ENCODE measurements at places on chromosomes 7 and 10.
A peak's percentile ranks its signal among the peaks of the same experiment; 100 is the strongest.

GRCh38 chr10:75959912-75960311 is 528.5 kb downstream of the LRMDA start:
- DNase-seq = no peak

DNA sequence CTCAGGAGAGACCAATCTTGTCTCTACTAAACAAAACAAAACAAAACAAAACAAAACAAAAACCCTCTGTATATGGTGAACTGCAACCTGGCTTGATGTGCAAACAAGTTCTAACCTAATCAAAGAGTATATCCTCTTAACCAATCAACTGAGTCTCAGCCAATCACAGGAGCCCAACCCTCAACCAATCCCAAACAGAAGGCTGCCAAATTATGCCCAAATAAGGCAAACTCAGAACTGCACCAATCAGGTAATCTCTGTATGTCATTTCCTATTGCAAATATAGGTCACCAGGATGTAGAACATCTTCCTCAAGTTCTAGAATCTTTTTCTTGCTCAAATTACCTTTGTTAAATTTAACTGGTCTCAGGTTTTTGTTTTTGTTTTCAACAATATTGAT is 5.2 kb downstream of the FAM133B start:
- DNase-seq = no peak

DNA sequence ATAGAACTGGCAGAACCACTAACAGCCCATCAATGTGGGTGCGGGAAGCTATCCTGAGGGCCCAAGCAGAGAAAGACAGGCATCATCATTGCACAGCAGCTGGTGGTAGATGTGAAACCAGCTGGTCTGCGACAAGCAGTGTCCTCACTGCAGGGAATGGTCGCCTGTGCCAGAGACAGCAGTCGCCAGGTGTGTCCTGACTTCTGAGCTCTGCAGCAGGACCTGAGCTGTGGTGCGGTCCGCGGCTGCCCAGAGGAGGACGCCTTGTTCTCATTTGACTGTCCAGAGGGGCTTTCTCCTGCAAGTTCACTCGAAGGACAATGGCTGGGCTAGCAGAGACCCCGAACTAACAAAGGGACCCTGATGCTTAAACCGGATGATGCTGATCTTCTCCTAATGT is 97.4 kb downstream of the LRRC18 start:
- no peak for DNase-seq

- DNase-seq = no peak
These were observed 312.4 kb downstream of the CALN1 start for GRCh38 chr7:72099784-72100183.

DNA sequence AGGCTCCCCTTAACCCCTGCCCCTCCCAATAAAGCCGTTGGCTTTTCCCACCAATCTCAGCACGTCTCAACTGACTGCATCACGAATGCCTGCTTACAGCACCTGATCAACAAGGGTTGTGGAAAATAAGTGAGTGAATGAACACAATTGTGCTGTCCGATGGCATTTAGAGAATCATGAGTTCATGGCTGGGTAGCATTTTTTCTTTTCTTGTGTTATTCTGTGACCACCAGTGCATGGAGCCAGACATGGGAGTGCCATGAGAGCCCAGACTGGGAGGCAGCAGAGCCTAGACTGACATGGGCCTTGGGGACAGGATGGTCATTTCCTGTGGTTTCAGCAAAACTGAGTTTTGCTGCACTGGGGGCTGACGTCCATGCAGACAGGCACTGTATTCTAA is 254.1 kb upstream of the IGFBP3 start:
- no peak for DNase-seq

GRCh38 chr7:45415265-45415664 is 158.9 kb upstream of the ADCY1 start:
- no peak for DNase-seq

- DNase-seq = no peak
These were observed 4.2 kb downstream of the SUN1 start for GRCh38 chr7:836429-836828.

- DNase-seq = no peak
These were observed 29.1 kb downstream of the TFPI2 start for GRCh38 chr7:93861325-93861949.

DNA sequence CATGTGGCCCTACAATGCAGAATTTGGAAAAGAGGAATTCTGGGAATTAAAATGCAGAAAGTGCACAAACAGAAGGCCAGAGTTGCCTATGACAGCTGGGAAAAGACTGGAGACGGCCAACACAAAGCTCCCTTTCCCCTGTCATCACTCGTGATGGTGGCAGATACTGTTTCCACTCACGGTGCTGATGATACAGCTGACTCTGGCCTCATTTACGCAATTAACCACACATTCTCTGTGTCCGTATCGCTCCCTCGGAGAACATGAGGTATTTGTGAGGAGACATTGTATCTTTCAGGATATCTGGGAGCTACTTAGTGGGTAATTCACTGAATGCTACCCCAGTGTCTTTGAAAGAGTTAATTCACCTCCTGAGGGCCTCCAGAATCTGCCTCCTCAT is 172.8 kb downstream of the TAX1BP1 start:
- DNase-seq = no peak

GRCh38 chr10:25600651-25601050 is 333.4 kb upstream of the MYO3A start:
- DNase-seq = no peak

GRCh38 chr7:39890411-39890810 is 59.6 kb upstream of the CDK13 start:
- DNase-seq = no peak

DNA sequence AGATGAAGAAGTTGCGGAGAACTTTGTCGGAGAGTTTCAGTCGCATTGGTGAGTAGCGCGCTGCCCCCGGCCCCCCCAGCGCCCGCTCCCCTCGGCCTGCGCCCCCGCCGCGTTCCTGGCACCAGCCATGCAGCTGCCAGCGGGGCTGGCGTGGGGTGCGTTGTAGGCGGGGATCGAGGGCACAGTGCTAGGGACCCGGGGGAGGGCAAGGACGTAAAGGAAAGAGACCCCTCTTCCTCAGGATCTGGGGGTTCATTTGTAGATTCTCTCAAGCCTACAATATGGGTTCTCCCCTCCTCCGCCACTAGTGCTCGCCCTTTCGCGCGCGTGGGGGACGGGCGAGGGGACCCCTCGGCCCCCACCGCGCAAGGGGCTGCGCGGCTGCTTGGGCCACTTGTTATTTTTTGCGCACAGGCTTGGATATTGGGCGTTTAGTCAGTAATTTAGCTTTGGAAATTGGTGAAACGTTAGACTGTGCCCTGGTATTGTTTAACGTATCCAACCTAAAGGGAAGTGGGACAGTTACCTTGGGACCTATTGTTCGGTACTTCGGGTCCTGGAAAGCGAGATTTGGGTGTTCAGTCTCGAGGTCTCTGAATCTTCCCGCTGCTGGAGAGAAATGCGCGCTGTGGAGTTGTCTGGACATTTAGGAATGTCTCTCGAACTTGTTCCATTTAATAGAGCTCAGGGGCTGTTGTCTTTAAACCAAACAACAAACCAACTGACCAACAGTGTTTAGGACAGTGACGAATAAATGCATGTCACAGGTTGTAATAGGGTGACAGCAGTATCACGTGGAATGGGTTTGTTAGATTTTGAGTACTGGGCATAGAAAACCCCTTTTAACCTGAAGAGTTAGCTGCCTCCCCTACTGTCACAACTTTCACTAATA is 796 bp downstream of the CDK14 start:
- peak; percentile 63 for DNase-seq

GRCh38 chr7:118304100-118304499 is 79.6 kb downstream of the ANKRD7 start:
- no peak for DNase-seq

- DNase-seq = no peak
These were observed 868 bp downstream of the EMX2 start for GRCh38 chr10:117543225-117544003.

GRCh38 chr7:79064187-79064823 is 389.2 kb downstream of the MAGI2 start:
- no peak for DNase-seq

DNA sequence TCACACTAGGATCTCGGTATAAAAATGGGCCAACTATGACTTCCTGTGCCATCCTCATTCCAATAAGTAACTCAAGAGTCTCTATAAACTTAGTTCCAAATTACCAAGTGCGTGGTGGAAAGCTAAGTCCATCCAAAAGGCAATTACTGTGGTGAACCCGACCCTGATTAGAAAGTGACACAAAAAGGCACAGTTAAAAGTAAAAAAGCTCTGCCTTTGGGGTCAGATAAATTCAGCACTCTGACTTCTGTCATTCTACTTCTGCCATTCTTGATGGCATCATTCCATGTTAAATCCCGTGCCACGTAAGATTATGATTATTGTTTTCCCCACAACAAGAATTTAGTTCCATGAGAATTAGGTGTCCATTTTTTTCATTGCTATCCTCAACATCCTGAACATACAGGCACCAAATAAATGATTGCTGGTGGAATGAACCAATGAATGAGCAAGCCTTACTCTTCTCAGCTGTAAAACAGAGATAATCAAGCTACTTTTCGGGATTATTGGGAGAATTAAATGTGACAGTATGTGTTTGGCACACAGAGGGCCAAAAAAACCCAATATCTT is 877 bp downstream of the NCOA4 start:
- DNase-seq = no peak

Data from NCI-H1092 (cell line).